Left renal cortex interstitium (tissue), 4 donors: ENCODE measurements at places on chromosomes 1 and 21. TPM values are rescaled to one million over a fixed set of nuclear protein-coding genes. Genes with fewer than 3 reads are reported as not detected.

TBX15 gene
- polyA plus RNA-seq: 0.34 TPM

ABCA4 gene
- polyA plus RNA-seq: 11.6 TPM

COL24A1 gene
- polyA plus RNA-seq: 2.4 TPM

DNA sequence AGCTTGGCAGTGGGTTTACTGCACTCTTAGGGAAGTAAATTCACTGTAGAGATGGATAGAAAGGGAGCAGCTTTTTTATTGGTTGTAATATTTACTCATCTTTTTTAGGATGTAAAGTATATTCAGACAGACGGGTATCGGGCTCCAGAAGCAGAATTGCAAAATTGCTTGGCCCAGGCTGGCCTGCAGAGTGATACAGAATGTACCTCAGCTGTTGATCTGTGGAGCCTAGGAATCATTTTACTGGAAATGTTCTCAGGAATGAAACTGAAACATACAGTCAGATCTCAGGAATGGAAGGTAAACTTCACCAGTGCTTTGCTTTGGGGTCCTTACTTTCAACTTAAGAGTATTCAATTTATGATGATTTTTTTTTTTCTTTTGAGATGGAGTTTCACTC, 3.2 kb downstream of the UHMK1 start:
- DNase-seq: no peak

DNA sequence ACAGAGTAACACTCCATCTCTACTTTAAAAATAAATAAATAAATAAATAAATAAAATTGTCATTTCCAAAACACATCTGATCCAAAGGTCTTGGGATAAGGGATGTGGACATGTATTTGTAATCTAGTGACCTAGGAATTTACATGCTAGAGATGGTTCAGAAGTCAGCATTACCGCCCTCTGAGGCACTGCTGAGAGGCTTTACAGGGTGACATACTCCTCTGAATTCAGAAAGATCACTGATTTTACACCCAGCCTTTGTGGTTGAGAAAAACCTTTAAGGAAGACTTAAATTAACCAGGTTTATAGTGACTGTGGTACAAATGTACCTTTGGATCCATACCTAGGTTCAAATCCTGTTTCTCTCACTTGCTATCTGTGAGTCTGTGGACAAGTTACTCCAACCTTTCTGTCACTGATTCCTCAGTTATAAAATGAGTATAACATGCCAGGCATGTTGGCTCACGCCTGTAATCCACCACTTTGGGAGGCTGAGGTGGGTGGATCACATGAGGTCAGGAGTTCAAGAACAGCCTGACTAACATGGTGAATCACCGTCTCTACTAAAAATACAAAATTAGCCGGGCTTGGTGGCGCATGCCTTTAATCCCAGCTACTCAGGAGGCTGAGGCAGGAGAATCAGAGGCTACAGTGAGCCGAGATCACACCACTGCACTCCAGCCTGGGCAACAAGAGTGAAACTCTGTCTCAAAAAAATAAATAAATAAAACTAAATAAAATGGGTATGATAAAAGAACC, 20.1 kb downstream of the OSBPL9 start:
- no peak for DNase-seq

- DNase-seq: peak; percentile 67
Observed at GRCh38 chr1:21022279-21023040, 154.2 kb downstream of the EIF4G3 start.

GRCh38 chr1:177228693-177229065, 57.9 kb downstream of the BRINP2 start:
- no peak for DNase-seq

DNA sequence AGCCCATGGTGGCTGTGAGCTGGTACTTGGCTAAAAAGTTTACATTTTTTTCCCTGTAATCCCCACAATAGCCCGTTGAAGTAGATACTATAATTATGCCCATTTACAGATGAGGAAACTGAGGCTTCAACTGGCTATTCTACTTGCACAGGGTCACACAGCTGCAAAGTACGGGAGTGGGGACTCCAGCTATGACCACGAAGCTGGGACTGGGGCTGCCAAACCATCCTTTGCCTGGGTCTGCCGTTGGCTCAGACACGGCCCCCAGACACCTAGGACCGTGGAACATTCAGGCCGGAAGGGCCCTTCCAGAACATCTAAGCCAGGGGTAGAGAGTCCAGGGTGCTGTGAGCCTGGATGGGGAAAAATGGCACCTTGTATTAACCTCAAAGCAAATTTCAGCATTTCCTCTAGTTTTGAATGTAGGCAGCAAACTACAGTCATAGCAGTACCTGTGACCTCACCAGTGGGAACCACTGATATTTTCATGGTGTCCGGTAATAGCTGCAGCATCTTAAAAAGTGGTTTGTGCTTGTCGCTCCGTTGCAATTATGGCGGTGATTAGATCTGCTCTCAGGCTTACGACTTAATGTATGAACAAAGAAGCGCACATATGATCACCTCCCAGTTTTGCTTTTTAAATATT, 4.3 kb downstream of the TP73 start:
- DNase-seq: no peak

DNA sequence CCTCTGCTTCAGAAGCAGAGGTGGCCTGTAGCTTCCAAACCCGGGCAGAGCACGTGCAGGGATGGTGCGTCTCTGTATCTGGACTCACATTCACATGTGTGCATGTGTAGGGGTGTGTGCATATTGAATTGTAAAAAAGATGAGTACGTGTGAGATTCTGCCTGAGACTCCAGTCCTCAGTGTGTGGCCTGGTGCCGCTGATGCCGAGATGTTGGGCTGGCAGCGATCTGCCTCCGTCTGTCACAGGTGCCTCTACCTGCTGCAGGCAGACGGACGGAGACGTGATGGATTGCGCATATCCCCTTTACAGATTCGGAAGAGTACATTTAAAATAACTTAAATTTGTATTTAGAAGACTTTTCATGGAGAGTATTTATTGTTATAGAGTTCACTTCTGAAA, 53.6 kb downstream of the ADARB1 start:
- DNase-seq: no peak

GRCh38 chr1:2380816-2381591, 10.3 kb downstream of the MORN1 start:
- DNase-seq: no peak

DNA sequence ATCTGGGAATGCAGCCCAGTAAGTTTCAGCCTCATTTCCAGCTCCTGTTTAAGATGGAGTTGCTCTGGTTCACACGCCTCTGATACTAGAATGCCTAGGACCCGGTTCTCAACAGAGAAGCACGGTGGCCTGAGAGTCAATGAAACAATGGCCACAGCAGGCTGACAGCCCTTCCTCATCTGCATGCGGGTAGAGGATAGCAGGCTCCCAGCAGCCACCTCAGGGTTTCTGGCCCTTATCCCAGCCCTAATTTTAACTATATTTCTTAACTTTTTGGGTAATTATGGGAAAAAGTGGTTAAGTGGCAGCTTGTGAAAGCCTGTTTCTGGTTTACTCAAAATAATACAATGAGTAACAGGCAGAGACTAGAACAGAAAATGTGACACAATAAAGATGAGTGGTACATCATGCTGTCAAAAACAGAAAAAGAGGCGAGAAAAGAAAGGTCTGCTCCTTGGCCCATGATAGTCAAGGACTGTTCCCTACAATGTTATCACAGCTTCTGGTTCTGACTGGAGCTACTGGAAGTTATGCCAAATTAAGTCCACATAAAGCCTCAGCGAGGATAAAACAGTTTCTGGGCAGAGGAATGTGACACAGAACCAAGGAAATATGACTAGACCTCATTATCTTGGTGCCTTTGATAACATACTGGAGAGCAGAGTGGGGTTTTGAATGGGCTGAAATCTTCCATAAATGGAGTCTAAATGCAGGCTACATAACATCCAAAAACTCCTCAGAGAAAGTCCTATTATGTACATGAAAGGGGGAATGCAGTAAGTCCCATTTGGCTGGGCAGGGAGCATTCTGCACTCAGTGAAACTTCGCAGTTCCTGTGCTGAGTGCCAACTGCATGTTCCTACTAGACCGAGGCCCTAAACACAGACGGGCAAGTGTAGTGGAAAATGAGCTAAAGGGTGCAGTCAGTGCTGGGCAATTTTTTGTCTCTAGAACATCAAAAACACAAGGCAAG, 92.1 kb downstream of the NIBAN1 start:
- no peak for DNase-seq

DNA sequence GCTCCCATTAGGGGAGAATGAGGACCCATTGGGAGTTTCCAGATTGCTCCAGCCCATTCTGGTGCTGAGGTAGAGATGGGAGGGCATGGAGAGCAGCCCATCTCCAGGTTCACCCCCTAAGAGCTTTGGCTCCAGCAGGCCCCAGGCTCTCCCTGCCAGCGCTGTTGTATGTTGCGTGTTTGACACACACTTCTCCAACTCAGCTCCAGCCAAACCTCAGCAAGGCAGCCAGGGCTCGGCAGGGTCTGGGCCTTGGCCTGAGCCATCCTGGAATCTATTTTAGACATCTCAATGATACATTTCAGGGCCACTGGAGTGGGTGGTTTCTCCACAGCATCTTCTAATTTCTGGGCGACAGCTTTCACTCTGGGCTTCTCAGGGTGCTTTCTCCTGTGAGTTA, 117.0 kb downstream of the NAV1 start:
- no peak for DNase-seq
